ENCODE measurements at places on chromosomes 12 and 14. TPM values are rescaled to one million over a fixed set of nuclear protein-coding genes. Genes with fewer than 3 reads are reported as not detected.
A peak's percentile ranks its signal among the peaks of the same experiment; 100 is the strongest.

The CRADD gene
- total RNA-seq, result 12.6 TPM

The SLC15A4 gene
- total RNA-seq, result 36.8 TPM

The SPTLC2 gene
- 26.6 TPM for total RNA-seq

- DNase-seq, result no peak
Observed at GRCh38 chr12:58633479-58633878, 286.8 kb downstream of the LRIG3 start.

GRCh38 chr12:116736962-116737773 lies 701 bp downstream of the SPRING1 start:
- peak; percentile 69 for DNase-seq

- no peak for DNase-seq
Observed at GRCh38 chr12:19659501-19659900, 220.2 kb downstream of the AEBP2 start.

GRCh38 chr12:104626069-104626837 lies 169.5 kb downstream of the CHST11 start:
- DNase-seq, result no peak

DNA sequence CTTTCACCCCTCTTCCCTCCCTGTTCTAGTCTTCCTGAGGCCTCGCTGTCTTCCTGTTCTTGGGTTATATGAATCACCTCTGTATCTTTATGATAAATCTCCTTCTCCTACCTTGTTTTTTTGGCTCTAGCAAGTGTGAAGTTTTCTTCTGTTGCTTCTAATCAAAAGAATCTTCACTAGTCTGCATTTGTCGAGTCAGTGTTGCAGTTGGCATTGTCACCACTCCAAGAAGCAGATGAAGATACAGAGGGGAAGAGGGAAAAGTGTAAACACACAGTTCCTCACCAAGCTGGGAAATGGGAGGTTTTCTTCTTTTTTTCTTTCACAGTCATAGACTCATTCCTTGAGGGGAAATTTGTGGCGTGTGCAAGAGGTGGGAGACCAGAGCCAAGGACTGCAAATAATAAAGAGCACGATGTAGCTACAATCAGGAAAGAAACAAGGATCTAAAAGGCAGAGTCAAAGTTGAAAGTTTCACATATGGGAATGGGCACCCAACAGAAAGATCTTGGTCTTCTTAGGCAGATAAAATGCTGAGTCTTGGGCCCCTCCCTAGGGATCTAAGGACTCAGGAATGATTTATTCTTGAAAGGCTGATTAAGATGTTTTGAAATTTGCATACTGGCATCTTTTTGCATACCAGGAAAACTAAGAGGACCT lies 22.2 kb upstream of the PRICKLE1 start:
- no peak for DNase-seq

- DNase-seq, result no peak
Observed at GRCh38 chr12:86712425-86712843, 456.2 kb upstream of the MGAT4C start.

Measured in activated CD4-positive, alpha-beta T cell treated with anti-CD3 and anti-CD28 coated beads, Interleukin-2, amount 10 ng/mL, durations not matched to agents 24 days and 14 days (primary cell).